ENCODE measurements at places on chromosomes 1 and 21.

GRCh38 chr1:145892486-145893087 lies 6.9 kb upstream of the ANKRD35 start:
- DNase-seq: no peak

DNA sequence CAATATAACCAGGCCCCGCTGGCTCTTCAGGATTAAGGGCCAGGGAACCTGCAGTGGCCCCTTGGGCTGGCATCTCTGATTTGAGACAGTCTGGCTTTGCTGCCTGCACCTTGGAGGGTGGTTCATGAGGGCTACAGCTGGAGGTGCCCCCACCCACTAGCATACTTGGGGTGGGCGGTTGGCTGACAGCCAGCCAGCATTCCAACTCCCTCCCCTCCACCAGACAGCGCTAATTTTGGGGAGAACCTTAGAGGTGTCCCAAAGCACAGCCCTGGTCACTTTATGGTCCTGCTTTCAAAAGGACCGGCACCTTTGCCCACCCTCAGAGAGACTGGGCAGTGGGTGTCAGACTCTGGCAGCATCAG lies 180.7 kb upstream of the VAMP3 start:
- DNase-seq: no peak

- no peak for DNase-seq
Measured at GRCh38 chr1:84525779-84526178, 19.4 kb upstream of the GNG5 start.

DNA sequence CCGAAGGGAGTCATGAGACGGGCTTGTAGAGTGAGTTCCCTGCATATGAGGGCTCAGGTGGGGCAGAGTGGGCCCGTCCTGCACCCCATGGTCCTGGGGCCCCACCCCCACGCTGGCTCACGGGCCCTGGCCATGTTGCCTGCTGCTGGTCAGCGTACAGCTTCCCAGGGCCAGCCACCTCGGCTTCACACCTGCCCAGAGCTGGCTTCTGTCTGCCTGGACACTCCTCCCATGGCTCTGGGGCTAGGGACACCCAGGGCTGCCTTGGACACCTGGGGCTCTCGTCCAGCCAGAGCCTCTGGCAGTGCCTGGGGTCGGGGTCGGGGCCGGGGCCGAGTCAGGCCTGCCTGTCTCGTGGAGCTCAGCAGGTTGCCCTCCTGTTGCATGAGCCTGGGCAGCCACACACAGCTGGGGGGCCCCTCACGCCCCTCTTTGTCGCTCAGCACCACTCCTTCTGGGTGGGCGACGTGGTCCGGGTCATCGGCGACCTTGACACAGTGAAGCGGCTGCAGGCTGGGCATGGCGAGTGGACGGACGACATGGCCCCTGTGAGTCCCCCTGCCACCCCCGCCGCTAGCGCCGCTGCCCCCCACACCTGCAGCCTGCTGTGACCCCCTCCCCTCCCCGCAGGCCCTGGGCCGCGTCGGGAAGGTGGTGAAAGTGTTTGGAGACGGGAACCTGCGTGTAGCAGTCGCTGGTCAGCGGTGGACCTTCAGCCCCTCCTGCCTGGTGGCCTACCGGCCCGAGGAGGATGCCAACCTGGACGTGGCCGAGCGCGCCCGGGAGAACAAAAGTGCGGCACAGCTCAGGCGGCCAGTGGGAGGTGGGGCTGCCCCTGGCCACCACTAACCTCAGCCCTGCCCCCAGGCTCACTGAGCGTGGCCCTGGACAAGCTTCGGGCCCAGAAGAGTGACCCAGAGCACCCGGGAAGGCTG lies 5.5 kb upstream of the MMP23B start:
- no peak for DNase-seq

- DNase-seq: no peak
Measured at GRCh38 chr21:44872649-44873355, 688 bp downstream of the PTTG1IP start.

DNA sequence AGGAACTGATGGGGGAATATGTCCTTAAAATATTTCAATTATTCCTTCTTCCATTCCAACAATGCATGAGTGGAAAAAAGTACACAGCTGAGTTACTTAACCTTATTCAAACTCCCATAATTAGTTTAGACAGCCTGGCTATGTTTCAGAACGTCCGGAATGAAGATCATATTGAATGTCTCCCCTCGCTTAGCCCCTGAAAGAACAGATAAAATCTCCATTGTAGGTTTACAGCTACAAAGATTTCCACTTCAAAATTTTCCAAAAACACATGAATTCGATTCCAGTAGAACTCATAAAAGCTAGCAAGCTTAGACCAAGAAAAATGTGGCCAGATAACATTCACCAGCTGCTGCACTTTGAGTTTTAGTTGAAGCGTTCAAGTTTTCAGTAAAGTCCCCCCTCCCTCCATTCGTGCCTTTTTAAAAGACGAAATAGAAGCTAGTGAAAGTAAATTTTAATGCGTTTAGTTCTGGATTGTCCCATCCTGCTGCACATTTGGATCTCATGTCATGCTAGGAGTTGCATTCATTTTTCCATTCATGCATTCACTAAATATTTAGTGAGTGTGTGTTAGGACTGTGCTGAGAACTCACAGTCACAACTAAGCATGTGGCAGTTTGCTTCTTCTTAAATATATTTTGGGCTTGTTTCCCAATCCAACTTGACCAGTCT lies 29.4 kb upstream of the SSX2IP start:
- DNase-seq: no peak

- no peak for DNase-seq
Measured at GRCh38 chr1:183891158-183891856, 86.4 kb downstream of the RGL1 start.

GRCh38 chr1:182955596-182956588 lies 2.9 kb upstream of the SHCBP1L start:
- no peak for DNase-seq

- no peak for DNase-seq
Measured at GRCh38 chr1:213996320-213997037, 8.7 kb downstream of the PROX1 start.

GRCh38 chr1:219445864-219446263 lies 167.0 kb downstream of the ZC3H11B start:
- DNase-seq: no peak

DNA sequence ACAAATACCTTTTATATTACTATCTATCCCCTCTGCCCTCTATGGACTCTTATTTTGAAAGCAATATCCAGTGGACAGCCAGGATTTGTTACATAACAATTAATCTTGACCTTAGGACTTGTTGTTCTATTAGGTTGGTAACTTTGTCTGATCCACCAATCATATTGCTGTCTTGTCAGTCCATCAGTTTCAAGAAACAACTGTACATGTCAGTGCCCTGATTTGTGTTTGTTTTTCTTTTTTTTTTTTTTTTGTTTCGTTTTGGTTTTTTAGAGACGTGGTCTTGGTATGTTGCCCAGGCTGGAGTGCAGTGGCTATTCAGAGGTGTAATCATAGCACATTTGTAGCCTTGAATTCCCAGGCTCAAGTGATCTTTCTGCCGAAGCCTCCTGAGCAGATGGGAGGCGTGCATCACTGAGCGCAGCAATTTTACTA lies 1.5 kb upstream of the SCP2 start:
- DNase-seq: no peak

GRCh38 chr1:151175041-151175741 lies 590 bp downstream of the TMOD4 start:
- DNase-seq: no peak

- no peak for DNase-seq
Measured at GRCh38 chr1:208235982-208236761, 8.0 kb downstream of the PLXNA2 start.

GRCh38 chr1:158124034-158124433 lies 56.7 kb upstream of the CD1D start:
- DNase-seq: no peak

DNA sequence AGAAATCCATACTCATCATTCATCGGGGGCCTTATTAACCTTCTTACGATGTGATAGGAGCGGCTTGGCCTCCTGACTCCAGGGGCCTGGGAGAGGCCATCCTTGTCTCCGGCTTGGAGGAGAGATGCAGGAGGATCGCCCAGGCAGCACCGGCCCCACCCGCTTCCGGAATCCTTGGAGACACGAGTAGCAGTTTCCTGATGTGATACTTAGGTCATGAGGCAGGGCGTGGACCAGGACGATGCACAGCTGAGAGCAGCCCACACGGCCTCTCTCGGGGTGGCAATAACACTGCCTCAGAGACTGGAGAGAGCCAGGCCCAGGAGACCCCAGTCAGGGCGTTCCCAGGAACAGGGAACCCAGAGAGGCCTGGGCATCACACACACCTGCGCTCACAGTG lies 163.6 kb upstream of the ARHGEF16 start:
- no peak for DNase-seq

DNA sequence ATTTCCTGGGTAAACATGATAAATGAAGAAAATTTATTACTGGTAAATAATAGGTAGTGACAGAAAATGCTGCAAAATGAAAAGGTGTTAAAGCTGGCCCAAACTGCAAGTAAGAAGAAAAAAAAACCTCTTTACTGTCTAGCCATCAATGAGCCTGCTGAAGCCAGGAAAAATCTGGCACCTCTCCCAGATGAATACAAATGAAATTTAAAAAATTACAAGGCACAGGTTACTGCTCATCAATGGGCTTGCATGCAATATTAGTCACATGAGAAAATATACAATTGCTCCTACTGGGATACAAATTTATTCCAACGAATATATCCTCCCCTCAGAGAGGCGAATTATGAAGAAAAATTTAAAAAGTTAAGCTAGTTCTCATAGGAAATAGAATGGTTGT lies 1422.5 kb downstream of the KCNT2 start:
- DNase-seq: no peak

GRCh38 chr1:109873278-109874175 lies 37.1 kb upstream of the CSF1 start:
- DNase-seq: no peak

GRCh38 chr1:166703141-166703540 lies 136.1 kb upstream of the POGK start:
- no peak for DNase-seq

DNA sequence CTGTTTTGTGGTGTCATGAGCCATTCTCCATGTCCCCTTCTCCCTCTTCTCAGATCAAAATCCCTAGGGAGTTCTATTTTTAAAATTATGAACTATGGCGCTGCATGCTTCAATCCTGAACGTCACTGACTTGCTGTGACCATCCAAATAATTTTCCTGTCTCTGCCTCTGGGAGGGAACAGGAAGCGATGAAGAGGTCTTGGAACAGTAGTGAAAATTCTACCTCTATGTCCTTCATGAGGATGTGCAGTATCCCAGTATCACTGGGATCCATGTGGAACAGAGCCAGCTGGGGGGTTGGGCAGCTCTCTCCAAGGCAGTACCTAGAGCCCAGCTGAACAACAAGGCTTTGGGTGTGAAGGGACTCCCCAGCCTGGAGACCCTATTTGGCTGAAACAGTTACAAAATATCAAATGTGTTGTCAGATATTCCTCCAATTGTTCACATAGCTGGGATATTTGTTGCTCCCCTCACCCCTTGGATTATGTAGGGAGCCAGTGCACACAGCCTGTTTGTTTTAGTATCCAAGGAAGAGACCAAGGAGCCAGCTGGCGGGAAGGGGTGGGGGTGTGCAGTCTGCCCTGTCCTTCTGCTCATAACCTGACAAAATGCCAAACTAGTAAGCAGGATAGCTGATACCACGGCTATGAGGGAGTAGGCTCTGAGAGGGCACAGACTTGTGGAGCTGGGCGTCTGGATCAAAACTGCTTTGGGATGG lies 7.6 kb downstream of the DCLRE1B start:
- no peak for DNase-seq

GRCh38 chr1:41351262-41352151 lies 9.7 kb upstream of the FOXO6 start:
- no peak for DNase-seq

DNA sequence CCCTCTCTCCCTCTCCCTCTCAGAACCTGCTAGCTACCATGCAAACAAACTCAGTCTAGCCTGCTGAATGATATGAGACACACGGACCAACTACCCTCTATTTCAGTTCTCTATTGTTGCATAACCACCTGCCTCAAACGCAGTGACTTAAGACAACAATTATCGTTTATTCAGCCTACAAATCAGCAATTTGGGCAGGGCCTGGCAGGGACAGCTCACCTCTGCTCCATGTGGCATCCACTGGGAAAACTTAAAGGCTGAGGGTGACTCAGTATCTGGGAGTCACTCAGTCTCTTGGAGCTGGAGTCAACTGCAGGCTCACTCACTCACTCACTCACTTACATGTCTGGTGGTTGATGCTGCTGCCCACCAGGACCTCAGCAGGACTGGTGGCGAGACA lies 121.3 kb downstream of the SEC16B start:
- DNase-seq: no peak

DNA sequence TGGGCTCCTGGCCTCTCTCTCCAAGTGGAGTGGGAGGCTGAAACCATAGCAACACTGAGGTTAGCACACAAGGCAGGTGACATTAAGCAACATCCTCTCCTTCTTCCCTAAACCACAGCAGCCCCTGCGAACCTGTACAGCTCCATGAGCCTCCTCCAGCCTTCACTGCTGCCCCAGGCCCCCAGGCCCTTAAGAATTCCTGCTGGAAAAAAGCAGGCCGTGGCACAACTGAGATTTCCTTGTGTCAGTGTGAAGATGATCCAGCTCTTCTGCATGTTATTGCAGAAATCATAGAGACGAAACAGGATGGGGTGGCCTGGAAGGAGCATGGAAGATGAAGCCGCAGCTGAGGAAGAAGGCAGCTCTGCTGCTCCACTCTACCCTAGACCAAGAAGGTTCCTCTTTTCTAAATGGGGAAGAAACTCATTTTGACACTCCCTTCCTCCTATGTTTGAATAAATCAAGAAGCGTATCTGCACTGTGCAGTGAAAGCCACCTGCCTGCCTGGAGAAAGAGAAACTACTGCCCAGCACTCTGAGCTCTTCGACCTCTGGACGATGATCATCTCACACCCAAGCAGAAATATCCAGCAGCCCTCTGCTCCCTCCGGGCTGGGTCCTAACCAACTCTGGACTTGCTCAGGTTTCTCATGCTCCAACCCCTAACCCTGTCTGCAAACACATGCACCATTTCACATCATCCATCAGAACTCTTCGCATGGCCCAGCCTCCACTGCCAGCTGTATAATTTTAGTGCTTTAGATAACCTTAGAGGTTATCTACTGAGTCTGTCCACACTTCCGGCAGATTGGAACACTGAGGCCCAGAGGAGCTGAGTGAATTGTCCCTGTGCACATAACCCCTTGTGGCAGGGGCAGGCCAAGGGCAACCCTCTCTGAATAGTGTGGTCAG lies 20.7 kb downstream of the SH3BP5L start:
- DNase-seq: no peak

- DNase-seq: no peak
Measured at GRCh38 chr1:5338466-5338865, 653.8 kb downstream of the NPHP4 start.

DNA sequence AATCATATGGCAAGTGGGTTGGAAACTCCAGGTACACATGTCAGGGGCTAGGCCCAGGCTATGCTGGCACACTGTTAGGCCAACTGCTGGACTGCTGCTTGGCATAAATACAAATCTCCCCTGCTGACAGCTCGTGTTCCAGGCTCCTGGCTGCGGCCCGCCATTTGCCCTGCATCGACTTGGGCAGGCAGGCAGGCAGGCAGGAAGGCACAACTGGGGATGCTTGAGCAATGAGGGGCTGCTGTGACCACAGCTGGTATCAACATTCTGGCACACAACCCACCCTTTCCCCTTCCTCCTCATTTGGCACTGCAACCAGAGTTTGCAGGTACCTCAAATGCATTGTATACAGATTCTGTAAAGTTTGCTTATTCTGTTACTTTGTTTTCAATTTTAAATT lies 53.2 kb downstream of the SAMSN1 start:
- DNase-seq: no peak
